Type B pancreatic cell (in vitro differentiated cells): ENCODE measurements at places on chromosomes 16 and 17. TPM values are rescaled to one million over a fixed set of nuclear protein-coding genes. Genes with fewer than 3 reads are reported as not detected.

- peak overlapping the region; percentile 93 for H3K27ac ChIP-seq
- H3K27me3 ChIP-seq: no peaks in the 10 kb centered on the region
- H3K4me3 ChIP-seq: peak overlapping the region; percentile 77
- peak; percentile 85 for DNase-seq
- peaks cover 61% of the 10 kb centered on the region for H3K4me1 ChIP-seq
- peaks cover 29% of the 10 kb centered on the region for H3K36me3 ChIP-seq
These were observed 11.8 kb downstream of the LASP1 start for GRCh38 chr17:38881600-38882191.

DNA sequence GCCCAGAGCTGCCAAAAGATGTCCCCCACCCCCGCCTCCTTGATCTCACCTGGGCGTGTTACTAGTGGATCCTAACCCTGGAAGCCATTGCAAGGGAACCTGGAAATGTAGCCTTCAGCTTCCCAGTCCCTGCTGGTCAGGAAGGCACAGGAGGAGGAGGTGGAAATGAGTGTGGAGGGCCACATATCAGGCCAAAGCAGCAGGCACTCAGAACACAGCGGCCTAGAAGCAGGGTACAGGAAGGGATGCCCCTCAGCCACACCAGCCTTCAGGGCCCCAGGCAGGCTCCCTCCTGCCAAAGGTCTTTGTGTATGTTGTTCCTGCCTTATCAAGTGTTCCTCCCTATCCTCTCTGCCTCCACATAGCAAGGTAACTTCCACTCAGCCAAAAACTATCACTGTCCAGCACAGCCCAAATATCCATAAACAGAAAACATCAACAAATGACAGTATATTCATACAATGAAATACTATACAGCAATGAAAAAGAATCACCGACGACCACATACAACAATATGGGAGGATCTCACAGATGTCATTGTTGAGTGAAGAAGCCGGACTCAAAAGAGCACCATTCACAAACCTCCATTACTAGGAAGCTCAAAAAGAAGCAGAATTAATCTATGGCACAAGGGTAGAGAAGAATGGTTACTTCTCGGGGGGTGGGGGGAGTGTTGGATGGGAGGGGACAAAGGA is 28.2 kb upstream of the TNFRSF13B start:
- H3K4me1 ChIP-seq: peaks cover 4% of the 10 kb centered on the region
- no peaks in the 10 kb centered on the region for H3K36me3 ChIP-seq
- H3K27me3 ChIP-seq: peaks cover 5% of the 10 kb centered on the region
- H3K27ac ChIP-seq: no peak overlapping the region

- peaks cover 53% of the 10 kb centered on the region for H3K4me1 ChIP-seq
- DNase-seq: peak; percentile 86
- H3K4me3 ChIP-seq: peak overlapping the region; percentile 93
- H3K36me3 ChIP-seq: peaks cover 5% of the 10 kb centered on the region
- no peaks in the 10 kb centered on the region for H3K27me3 ChIP-seq
These were observed 22.6 kb downstream of the GJD3 start for GRCh38 chr17:40341808-40342503.

DNA sequence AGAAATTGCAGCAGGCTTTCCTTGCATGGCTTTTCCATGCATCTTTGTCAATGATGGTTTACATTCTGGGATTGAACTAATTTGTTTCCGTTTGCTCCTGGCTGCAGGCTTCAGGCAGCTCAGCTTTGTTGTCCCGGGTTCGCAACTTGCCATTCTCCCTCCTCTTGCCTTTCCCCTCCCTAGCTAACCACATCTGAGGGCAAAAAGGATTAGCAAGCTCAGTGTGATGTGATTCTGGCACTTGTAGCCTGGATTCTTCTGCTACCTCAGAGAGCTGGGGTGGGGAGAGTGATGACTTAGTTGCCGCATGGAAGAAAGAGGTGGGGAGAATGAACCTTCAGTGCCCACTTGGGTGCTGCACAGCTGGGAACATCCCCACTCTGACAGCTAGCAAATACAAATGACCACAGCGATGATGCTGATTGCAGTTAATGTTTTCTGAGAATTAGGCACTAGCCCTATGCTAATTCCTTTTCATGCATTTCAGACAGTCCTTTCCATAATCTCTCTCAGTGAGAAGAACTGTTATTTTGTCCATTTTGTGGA is 120.2 kb upstream of the SALL1 start:
- H3K27me3 ChIP-seq: peaks cover 10% of the 10 kb centered on the region
- H3K27ac ChIP-seq: no peak overlapping the region
- no peaks in the 10 kb centered on the region for H3K36me3 ChIP-seq
- no peak for DNase-seq

DNA sequence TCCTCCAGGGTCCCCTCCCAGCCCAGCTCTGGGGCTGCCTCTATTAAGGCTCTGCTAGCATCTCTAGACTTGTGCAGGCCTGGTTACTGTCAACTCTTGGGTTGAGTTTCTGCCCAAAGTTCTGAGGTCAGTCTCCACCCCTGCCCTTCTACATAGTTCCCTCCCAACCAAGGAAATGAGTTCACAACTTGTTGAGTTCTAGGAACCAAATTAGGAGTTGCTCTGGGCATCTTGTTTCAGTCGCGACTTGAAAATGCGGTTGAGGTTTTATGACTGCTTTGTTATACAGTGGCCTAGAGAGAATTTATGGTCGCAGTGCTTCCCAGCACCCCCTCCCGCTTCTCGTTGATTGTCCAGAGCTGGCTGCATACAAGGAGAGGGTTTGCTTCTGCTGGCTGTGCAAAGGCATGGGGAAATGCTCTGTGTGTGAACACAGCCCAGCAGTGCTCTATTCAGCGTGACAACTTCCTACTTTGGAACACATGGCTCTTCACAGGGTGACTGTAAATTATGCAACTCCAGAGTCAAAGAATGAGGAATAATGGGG is 20.2 kb downstream of the GNAO1 start:
- H3K4me3 ChIP-seq: no peak overlapping the region
- peaks cover 4% of the 10 kb centered on the region for H3K4me1 ChIP-seq
- H3K27me3 ChIP-seq: peaks cover 6% of the 10 kb centered on the region
- no peaks in the 10 kb centered on the region for H3K36me3 ChIP-seq
- DNase-seq: no peak

DNA sequence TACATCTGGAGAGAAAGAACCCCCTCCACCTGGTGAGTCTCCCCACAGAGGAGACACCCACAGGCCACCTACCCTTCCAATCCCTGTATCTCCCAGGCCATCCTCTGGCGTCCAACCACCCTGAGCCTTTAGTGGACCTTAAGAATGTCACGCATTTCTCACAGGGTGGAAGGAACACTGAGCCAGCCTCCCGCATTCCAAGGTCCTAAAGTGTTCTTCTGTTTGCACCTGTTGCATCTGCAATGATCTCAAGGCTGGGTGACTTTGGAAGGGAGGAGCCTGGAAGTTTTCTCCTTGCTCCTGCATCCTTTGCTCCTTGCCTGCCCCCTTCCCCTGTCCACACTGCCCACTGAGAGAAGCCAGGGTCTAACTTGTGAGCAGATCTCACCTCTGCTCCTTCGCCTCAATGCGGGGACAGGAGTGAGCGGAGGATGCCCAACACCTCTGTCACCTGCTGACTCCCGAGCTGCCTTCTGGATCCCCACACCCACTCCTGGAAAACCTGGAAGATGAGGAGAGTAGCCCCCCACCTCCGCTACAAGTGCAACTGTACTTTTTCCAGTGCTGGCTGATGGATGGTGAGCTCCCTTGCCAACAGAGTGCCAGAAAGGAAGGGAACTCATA is 3.7 kb downstream of the CHST5 start:
- no peak overlapping the region for H3K4me3 ChIP-seq
- H3K36me3 ChIP-seq: no peaks in the 10 kb centered on the region
- H3K27me3 ChIP-seq: no peaks in the 10 kb centered on the region
- no peaks in the 10 kb centered on the region for H3K4me1 ChIP-seq
- no peak overlapping the region for H3K27ac ChIP-seq

DNA sequence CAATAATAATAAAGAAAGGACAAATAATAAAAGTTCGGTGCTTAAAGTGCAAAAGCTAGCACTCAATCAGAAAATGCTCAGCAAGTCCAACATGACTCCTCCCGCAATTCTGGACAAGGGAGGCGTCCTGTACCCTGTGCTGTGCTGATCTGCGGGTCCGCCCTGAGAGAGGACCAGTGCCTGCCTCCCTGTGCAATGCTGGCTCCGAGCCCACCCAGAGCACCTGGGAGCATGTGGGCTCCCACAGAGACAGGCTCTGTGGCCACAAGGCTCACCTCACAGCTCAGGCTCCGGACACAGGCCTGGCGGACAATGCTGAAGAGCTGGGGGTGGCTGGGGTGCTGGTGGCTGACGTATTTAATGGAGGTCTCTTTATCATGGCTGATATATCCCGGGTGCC is 11.1 kb downstream of the FLCN start:
- no peaks in the 10 kb centered on the region for H3K4me1 ChIP-seq
- H3K27ac ChIP-seq: no peak overlapping the region
- H3K27me3 ChIP-seq: no peaks in the 10 kb centered on the region

DNA sequence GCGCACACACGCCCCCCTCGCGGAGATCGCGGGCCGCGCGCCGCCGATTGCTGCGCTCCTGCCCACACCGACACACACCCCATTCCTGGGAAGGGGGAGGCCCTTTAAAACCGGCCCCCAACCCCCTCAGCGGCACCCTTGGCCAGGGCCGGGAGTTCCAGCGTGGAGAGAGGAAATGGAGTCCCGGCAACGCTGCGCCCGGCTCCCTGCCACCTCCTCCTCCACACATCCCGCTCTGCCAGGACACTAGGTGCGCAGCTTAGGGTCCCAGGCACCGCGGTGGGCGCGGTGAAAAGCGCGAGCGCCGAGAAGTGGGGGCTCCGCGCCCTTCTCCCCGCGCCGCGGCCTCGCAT is 397 bp downstream of the CDC42EP4 start:
- DNase-seq: no peak
- H3K36me3 ChIP-seq: no peaks in the 10 kb centered on the region
- H3K4me3 ChIP-seq: peak overlapping the region; percentile 95
- peak overlapping the region; percentile 88 for H3K27ac ChIP-seq
- H3K27me3 ChIP-seq: peaks cover 4% of the 10 kb centered on the region
- peaks cover 27% of the 10 kb centered on the region for H3K4me1 ChIP-seq

GRCh38 chr17:35486920-35487732 is 38.6 kb upstream of the SLFN13 start:
- H3K36me3 ChIP-seq: no peaks in the 10 kb centered on the region
- peaks cover 98% of the 10 kb centered on the region for H3K27me3 ChIP-seq
- H3K27ac ChIP-seq: no peak overlapping the region
- DNase-seq: no peak

- DNase-seq: no peak
- H3K4me3 ChIP-seq: no peak overlapping the region
- no peaks in the 10 kb centered on the region for H3K27me3 ChIP-seq
These were observed 44.9 kb upstream of the TRAP1 start for GRCh38 chr16:3762107-3762750.

DNA sequence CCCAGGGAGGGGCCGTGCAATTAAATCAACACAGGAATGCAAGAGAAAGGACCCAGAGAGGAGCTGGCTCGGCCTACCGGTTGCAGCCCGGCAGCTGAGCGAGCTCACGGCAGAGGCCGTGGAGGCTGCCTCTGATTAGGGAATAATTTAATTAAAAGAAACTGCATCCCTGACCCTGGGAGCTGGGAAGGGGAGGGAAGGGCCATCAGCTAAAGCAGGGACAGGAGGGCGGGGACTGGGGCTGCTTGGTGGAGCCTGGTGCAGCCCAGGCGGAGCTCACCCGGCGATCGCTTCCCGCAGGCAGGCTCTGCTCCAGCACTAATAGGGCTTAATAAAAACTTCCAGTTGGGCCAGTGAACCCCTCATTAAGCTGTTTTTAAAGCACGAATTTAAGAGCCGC is 43.4 kb downstream of the LMF1 start:
- no peak for DNase-seq
- H3K27me3 ChIP-seq: no peaks in the 10 kb centered on the region
- H3K4me1 ChIP-seq: peaks cover 4% of the 10 kb centered on the region

DNA sequence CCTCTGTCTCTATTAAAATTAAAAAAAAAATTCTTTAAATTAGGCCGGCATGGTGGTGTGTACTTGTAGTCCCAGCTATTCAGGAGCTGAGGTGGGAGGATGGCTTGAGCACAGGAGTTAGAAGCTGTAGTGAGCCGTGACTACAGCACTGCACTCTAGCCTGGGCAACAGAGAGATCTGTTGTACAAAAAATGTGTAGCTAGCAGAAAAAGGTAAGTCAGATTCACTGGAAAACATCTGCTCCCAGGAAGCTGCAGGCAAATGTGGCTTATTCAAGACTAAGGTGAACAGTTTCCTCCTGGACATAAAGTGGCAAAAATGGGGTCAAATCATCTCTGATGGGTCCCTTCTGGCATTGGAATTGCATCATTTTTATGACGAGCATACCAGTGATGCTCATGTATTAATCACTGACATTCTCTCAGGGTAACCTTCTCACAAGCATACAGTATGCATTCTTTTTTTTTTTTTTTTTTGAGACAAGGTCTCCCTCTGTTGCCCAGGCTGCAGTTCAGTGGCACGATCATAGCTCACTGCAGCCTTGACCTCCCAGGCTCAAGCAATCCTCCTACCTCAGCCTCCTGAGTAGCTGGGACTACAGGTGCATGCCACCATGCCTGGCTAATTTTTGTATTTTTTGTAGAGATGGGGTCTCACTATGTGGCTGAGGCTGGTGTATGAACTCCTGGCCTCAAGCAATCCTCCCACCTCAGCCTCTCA is 48.7 kb downstream of the CPPED1 start:
- no peaks in the 10 kb centered on the region for H3K27me3 ChIP-seq
- no peaks in the 10 kb centered on the region for H3K36me3 ChIP-seq
- no peak overlapping the region for H3K4me3 ChIP-seq
- peaks cover 30% of the 10 kb centered on the region for H3K4me1 ChIP-seq

DNA sequence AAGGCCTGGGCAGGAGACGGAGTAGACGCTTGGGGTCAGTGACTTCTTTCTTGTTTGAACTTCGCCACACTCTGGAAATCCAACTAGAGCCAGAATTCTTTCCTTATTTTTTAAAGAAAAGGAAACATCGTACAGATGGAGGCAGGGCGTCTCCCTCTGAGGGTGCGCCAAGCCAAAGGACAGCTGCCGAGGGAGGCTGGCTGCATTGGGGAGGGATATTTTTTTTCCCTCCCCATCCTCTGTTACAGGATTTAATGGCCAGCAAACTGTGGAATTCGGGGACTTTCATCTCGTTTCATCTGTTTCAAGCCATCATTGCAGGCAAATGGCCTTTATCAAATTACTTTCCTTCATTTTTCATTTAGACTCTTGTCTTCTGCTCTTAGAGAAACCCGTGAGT is 15.9 kb downstream of the CDK5R1 start:
- DNase-seq: no peak
- no peaks in the 10 kb centered on the region for H3K4me1 ChIP-seq
- no peaks in the 10 kb centered on the region for H3K27me3 ChIP-seq
- H3K27ac ChIP-seq: no peak overlapping the region

Gene GAS2L2
- 0.22 TPM in 1 of 2 replicates, not detected in the other for total RNA-seq

Gene AOC2
- 2.7 and 3.4 TPM in 2 replicates for total RNA-seq

Gene METTL2A
- 27.8 and 29.6 TPM in 2 replicates for total RNA-seq

Gene CEP112
- total RNA-seq: 4.6 and 18.0 TPM in 2 replicates

Gene AIPL1
- total RNA-seq: not detected in 2 replicates

Gene GFAP
- 0.10 and 0.26 TPM in 2 replicates for total RNA-seq

Gene SMIM22
- total RNA-seq: 5.0 and 7.8 TPM in 2 replicates

Gene NR1D1
- 5.7 and 9.5 TPM in 2 replicates for total RNA-seq
